ENCODE measurements at places on chromosomes 3 and 15.

DNA sequence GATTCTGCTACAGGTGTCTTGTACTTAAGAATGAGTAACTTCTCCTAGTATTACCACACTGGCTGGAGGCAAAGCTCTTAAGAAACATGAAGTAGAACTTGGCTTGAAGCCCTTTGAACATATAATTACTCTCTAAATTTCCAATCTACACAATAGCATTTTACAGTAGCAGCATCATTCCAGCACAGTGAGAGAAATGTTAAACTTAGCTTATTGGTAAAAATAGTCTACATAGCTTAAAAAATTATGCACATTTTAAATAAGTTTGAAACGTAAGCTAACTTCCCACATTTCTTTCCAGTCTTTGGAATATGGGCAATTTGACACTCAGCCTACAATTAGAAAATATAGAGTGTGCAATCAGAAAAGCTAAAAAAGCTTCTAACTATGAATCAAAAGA, 32.8 kb upstream of the TOP2B start:
- no peak for DNase-seq

DNA sequence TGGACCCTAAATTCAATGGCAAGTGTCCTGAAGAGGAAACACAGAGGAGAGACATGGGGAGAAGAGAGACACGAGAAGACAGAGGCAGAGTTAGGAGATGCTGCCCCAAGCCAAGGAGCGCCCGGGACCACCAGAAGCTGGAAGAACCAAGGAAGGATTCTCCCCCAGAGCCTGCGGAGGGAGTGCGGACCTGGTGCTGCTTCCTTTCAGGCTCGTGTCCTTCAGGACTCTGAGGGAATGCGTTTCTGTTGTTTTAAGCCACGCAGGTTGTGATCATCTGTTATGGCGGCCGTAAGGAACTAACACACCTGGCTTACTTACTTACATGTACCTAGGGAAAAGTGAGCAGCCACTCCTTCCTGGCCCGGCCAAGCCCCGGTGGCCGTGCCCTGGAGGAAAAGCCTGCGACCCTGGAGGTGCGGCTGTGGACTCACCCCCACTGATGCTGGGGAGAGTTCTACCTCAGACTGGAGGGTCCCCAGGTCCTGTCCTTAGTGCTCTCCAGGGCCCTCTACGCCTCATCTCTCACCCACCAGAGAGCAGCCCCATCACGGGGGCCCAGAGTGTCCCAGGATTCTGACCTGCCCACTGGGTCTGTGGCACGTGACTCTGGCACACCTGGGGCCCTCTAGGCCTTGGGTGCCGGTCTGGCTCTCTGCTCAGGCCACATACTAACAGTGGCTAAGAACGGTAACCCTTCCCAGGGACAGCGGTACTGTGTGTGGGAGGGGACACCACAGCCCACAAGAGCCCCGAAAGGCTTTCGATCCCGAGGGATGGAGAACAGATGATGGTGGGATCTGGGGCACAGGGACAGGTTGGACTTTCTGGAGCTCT, 61.8 kb downstream of the ITGA11 start:
- no peak for DNase-seq

GRCh38 chr3:13616359-13616758, 67.4 kb downstream of the FBLN2 start:
- DNase-seq = no peak

- DNase-seq = no peak
These were observed 139.5 kb upstream of the EIF1B start for GRCh38 chr3:40169983-40170382.

DNA sequence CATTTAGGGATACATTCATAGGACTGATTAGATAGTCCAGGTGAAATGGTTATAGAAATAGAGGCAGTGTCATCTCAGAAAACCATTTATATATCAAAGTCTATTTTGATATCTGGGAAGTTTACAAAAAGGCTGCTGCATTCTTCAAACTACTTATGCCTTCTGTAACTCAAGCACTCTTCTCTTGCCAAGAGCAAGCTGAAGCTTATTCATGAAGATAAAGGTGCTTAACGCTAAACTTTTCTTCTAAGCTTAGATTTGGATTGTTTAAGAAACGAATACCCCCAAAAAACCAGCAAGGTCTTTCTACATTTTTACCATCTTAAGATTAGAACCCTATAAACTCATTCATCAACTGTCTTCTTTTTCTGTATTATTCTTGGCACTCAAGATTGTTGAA, 23.3 kb upstream of the USF3 start:
- DNase-seq = no peak

GRCh38 chr3:54668236-54668635, 259.6 kb downstream of the LRTM1 start:
- DNase-seq = no peak

DNA sequence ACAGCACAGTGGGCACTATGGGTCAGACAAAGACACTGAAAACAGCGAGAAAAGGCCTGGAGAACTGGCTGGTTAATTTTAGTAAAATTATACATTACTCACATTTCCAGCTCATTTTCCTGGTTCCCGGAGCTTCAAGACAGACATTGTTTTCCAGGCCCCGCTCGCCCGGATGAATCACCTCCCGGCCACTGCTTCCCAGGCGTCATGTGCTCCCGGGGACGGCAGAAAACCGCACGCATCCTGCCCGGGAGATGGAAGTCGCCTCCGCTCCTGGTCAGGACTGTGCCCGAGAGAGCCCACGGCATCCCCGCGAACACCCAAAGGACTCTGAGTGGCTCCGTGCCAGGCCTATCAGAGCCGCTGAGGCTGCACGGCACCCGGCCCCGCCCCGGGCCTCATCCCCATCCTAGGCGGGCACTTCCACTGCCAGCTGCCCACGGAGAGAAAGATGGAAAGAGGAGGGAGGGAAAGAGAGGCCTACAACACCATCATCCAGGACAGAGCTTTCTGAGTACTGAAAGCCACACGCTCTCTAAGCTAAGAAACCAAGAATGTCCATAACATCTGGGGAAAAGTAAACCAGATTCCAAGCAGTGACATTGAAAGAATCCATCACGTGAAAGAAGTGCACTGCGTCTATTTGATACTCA, 75.1 kb downstream of the VGLL4 start:
- DNase-seq = no peak

DNA sequence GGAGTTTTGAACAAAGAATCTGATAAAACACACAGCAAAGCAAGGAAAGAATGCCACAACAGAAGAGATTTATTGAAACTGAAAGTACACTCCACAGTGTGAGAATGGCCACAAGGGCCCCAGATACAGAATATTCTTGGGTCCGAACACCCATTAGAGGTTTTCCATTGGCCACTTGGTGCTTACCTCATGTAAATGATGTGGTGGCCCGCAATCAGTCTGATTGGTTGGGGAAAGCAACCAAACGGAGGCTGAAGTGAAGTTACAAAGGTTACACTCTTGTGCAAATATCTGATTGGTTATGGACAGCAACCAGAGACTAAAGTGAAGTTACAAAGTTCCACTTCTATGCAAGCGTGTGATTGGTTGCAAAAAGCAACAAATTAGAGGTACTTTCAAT, 20.4 kb downstream of the NSUN3 start:
- no peak for DNase-seq

All from NT2/D1 (cell line).